ENCODE measurements at places on chromosomes 3 and 15.

DNA sequence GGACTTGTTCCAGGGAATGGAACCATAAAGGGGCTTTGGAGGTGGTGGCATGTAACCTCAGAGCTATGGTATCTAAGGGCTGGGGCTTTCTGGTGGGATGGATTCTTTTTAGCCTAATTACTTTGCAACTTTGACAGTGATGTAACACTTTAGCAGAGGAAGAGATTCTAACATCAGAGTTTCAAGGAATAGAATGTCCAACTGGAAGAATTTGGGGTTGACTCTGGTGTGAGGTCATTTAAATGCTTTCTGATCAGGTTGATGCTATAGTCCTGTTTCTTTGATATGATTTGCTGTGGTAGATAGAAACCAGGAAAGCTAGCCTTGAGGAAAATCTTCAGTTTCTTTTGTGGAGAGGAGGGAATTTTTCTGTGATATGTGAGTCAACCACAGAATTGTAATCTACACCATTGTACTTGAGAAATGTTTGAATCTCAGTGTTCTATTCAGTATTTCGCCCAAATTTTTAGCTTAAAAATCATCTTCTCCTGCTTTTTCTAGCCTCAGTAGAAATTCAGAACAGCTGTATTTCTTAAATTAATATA lies 40.0 kb downstream of the ATP2C1 start:
- no peak for DNase-seq

DNA sequence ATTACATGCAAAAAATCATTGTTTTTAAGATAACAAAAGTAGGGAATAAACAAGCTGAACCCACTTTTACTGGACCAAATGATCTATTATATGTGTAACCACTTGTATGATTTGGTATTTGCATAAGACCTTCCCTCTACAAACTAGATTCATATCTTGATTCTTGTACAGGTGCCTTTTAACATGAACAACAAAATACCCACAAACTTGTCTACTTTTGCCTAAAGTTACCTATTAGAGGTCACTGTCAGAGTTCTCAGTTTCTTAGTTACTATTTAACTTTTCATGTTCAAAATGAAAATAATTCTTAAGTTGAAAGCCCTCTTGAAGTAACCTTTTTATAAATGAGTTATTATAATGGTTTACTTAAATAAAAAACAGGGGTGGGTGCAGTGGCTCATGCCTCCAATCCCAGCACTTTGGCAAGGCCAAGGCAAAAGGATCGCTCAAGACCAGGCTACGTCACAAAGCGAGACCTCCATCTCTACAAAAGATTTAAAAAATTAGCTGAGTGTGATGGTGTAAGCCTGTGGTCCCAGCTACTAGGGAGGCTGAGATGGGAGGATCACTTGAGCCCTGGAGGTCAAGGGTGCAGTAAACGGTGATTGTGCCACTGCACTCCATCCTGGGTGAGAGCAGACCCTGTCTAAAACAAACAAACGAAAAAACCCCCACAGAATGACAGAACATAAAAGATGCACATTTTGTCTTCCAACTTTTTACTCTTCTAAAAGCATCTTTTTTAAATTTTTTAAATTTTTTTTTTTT lies 16.0 kb downstream of the ACTR8 start:
- DNase-seq, result no peak

DNA sequence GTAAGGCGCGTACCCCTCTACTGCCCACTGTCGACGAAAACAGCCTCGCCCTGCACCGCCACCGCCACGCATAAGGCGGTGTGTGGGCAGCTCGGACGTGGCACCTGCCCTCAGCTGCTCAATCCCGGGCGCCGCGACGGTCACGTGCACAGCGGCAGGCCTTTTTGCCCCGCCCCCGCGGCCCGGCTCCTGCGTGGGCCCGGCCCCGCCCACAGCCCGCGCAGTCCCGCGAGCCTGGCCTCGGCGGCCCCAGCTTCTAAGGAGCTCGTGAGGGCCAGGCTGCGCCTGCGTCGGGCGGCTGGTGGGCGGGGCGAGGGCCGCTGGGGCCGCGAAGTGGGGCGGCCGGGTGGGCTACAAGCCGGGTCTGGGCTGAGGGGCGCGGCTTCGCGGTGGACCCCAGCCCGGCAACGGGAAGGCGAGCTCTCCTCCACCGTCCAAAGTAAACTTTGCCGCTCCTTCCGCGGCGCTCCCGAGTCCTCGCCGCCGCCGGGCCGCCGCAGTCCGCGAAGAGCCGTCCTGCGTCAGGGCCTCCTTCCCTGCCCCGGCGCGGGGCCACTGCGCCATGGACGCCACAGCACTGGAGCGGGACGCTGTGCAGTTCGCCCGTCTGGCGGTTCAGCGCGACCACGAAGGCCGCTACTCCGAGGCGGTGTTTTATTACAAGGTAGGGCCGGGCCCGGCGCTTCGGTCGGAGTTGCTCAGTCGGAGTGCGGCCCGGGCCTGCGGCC lies at the start of gene CAPN7:
CAPN7 (plus strand) TSS at position 313 of the 728 bp plus-strand sequence; CDS start at position 563, 250 bp downstream.
- no peak for DNase-seq

GRCh38 chr3:61250784-61251173 lies 473 bp downstream of the FHIT start:
- DNase-seq, result no peak

- no peak for DNase-seq
Measured at GRCh38 chr3:193879099-193879863, 256.7 kb upstream of the HES1 start.

DNA sequence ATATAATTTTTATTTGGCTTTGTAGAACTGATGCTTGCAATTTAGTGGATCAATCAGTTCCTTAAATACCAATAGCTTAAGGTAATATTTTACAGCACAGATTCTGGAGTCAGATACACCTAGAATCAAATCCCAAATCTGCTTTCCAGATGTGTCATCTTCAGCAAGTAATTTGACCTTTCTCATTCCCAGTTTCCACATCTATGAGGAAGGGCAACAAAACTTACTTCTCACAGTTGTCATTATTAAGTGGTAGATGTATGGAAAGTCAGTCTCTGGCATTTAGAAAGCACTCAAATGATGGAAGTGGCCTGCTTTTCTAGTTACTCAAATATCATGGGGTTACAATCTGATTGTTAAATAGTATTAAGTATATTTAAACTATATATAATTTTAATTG lies 767.0 kb downstream of the CADM2 start:
- no peak for DNase-seq

GRCh38 chr15:92316586-92317295 lies 76.9 kb upstream of the ST8SIA2 start:
- DNase-seq, result no peak

DNA sequence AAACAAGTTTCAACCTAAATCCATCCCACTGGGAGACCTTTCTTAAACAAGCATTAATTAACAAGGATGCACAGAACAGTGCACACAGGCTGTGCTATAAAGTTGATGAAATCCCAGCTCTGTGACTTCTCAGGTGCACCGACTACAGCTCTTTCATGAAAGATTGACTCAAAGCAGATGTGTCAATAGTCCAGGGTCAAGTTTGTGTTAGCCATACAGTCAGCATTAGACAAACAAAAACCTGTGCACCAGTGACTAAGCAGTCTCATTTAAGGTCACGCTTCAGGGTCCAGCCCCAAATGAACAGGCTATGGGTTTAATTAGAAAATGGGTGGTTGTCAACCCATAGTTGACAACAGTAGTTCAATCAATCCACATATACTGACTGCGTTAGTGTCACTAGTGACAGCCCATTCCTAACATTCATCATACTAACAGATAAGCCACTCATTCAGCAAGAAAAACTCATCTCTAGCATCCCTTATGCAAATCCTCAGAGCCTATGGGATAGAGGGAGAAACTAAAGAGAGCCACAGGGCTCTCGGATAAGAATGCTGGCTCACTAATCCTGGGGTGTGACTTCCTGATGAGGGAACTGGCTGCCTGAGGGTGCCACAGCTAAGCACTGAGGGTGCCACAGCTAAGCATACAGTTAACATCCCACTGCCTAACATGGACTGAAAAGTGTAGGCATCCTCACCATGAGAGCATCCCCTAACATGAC lies 84.1 kb downstream of the WNT5A start:
- DNase-seq, result no peak

DNA sequence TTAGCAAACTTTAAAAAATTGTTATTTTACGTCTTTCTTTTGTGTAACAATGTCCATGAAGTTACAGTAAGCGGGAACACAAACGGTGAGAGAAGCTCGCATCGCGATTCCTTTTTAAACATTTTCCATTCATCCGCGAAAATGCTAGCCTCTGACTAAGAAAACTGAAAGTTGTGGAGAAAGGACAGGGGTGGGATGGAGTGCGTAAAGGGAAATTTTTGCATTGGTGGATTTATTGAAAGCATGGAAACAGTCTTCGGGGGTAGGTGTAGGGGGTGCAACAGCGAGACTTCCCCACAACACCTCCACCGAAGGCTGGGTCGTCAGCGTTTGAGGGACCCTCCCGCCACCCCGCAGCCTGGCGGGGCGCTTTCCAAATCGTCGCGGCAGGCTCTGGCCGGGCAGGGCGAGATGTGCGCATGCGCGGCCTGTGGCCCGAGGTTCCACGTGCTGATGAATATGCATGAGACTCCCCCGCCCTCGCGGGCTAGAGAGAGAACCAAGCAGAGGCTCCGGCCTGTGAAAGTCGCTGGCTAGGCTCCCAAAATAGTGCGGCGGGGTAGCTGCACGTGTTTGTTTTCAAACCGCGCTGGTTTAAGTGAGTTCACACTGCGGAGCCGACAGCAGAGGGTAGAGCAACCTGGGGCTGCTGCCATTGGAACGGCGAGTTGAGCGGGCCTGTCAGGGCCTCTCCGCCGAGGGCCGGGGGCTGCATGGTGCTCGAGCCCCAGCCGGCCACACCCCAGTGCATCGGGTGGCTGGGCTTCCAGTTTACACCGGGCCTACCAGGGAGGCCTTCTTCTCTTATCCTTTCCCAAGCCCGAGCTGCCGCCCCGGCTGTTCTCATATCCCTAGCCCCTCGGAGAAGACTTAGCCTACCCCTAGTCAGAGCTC lies 9.9 kb downstream of the ZIC1 start:
- no peak for DNase-seq

DNA sequence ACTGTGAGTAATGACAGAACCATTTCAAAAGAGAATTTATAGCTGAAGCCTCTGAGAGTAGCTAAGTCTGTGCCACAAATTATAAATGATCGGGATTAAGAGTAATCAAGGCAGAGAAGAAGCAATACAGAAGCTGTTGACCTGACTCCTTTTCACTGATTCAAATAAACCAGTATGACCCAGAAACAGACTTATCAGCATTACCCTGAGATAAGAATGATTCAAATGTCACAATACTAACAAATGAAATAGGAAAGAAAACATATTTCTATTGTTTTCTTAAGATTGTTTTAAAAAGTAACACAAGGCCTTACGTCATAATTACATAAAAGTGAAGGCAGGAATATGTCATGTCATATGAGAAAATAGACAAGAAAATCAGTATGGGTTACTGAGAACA lies 1534.6 kb downstream of the SI start:
- DNase-seq, result no peak

- DNase-seq, result no peak
Measured at GRCh38 chr3:143084856-143085731, 34.5 kb upstream of the CHST2 start.

DNA sequence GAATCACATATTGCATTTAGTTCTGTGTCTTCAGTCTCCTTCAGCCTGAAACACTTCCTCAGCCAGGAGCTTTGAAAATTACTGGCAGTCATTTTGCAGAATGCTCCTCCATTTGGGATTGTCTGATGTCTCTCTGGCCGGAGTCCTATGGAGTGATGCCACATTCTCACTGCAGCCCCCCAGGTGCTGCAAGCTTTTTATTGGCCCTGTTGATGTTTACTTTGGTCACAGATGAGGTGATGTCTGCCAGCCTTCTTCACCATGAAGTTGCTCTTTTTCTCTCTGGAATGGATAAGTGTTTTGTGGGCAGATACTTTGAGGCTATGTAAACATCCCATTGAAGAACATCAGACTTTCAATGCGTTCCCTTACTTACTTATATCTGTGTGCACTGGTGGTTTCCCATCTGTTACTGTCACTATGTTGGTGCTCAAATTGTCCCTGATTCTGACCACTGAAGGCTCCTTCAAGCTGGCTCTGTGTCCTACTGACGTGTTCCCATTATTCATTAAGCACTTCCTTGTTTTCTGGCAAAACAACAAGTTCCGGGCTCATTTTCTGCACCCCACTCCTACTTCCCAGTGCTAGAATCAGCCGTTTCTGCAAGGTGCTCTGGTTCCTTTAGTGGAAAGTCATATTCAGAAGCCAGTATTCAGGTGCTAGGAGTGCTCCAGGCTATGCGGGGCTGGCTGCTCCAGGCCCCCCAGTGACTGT lies 1.4 kb upstream of the CLEC3B start:
- no peak for DNase-seq

DNA sequence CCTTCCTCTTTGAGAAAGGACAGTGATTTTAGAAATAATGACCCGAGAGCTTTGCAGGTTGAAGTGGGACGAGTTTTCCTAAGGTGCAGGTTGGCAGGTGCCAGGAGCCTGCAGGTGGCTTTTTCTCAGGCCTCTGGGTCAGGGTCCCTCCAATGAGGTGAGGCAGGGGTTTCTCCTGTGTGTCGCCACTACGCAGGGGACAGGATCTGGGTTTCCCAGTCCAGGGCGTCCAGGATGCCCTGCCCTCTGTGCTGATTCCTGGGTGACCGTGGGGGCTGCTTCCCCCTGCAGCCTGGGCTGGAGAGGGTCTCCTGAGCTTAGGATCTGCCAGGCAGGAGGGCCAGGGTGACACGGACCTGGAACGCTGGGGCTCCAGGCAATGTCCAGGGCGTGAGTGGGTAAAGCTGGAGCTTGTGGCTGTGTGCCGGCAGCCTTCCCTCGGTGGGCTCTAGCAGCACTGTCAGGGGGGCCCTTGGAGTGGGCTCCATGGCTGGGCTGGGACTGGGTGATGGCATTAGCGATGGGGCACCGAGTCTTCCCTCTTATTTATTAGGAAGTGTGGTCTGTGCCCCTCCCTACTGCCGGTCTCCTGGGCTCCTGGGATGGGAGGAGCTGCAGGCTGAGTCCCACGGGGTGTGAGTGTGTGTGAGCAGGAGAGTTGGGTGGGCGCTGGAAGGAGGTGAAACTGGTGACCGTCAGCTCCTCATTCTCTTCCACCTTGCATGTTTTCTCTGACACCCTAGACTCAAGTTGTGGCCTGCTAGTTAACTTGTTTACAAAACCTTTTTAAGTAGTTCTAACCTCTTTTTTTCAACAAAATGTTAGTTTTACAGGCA lies 1.8 kb downstream of the APBA2 start:
- DNase-seq, result no peak

DNA sequence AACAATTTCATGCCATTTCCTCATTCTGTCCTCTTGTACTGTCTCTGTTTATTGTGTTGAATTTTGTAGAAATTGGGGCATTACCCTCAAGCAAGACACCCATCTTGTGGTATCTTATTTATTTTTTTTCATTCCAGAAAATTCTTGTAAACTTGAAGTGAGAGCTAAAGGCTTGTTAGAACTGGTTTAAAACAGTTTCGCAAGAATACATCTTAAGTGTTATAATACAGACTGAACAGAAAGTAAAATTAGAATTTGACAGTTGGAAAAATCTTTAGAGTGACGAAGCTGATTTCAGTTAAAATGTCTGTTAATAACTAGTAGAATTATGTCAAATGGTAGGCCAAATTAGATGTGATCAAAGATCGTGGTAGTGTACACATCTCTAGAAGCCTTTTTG lies 26.9 kb downstream of the RNF13 start:
- DNase-seq, result no peak

- no peak for DNase-seq
Measured at GRCh38 chr3:170635385-170635735, 49.5 kb upstream of the SLC7A14 start.

- DNase-seq, result no peak
Measured at GRCh38 chr15:39270934-39271333, 309.9 kb upstream of the THBS1 start.

Measured in NCI-H2029 treated with DMSO at 0.1 percent for 48 hours (cell line).